ENCODE measurements at places on chromosomes 5 and 9. TPM values are rescaled to one million over a fixed set of nuclear protein-coding genes. Genes with fewer than 3 reads are reported as not detected.

The CMBL gene
- 48.6 TPM for polyA plus RNA-seq

The CDH9 gene
- 8.7 TPM for polyA plus RNA-seq

The CCDC171 gene
- polyA plus RNA-seq, result 5.2 TPM

The SHROOM1 gene
- polyA plus RNA-seq, result 22.7 TPM

The LCN9 gene
- not detected for polyA plus RNA-seq

The IL33 gene
- 14.1 TPM for polyA plus RNA-seq

The CEP72 gene
- 6.1 TPM for polyA plus RNA-seq

The PCDHGA11 gene
- polyA plus RNA-seq, result 5.3 TPM

The SLC36A2 gene
- polyA plus RNA-seq, result 4.7 TPM

The GABRG2 gene
- not detected for polyA plus RNA-seq

The ANKRA2 gene
- 36.8 TPM for polyA plus RNA-seq

The RLN1 gene
- polyA plus RNA-seq, result 0.41 TPM

The PLAC8L1 gene
- 0.38 TPM for polyA plus RNA-seq

The ZCCHC7 gene
- 25.7 TPM for polyA plus RNA-seq

The GDNF gene
- polyA plus RNA-seq, result 23.6 TPM

The FOXI1 gene
- 7.1 TPM for polyA plus RNA-seq

The LRRC19 gene
- polyA plus RNA-seq, result 18.6 TPM

The SNCB gene
- polyA plus RNA-seq, result not detected

The ACOT12 gene
- polyA plus RNA-seq, result 1.4 TPM

The NME5 gene
- 25.0 TPM for polyA plus RNA-seq

The MROH2B gene
- not detected for polyA plus RNA-seq

The RANBP3L gene
- 10.5 TPM for polyA plus RNA-seq

The CNOT8 gene
- polyA plus RNA-seq, result 80.8 TPM

The DRD1 gene
- polyA plus RNA-seq, result 0.03 TPM

The IRX1 gene
- polyA plus RNA-seq, result 50.3 TPM

The PAPPA gene
- polyA plus RNA-seq, result 4.5 TPM

The PCDHGA10 gene
- polyA plus RNA-seq, result 3.1 TPM

The BTNL9 gene
- polyA plus RNA-seq, result 10.6 TPM

The NUP188 gene
- 58.3 TPM for polyA plus RNA-seq

The DOK3 gene
- 8.7 TPM for polyA plus RNA-seq

The GRAMD2B gene
- polyA plus RNA-seq, result 27.9 TPM

The INSL4 gene
- not detected for polyA plus RNA-seq

The SV2C gene
- polyA plus RNA-seq, result 0.23 TPM

The KCTD16 gene
- 2.1 TPM for polyA plus RNA-seq

The TMOD1 gene
- polyA plus RNA-seq, result 2.2 TPM

The KCNT1 gene
- 0.38 TPM for polyA plus RNA-seq

The DCANP1 gene
- 0.07 TPM for polyA plus RNA-seq

The NUDCD2 gene
- polyA plus RNA-seq, result 56.1 TPM

The CDC20B gene
- polyA plus RNA-seq, result 0.95 TPM

The FABP6 gene
- not detected for polyA plus RNA-seq

The MAST4 gene
- polyA plus RNA-seq, result 17.0 TPM

The ZDHHC11 gene
- 11.1 TPM for polyA plus RNA-seq

The GARNL3 gene
- polyA plus RNA-seq, result 19.6 TPM

The IL4 gene
- polyA plus RNA-seq, result not detected

The FAM170A gene
- polyA plus RNA-seq, result not detected

The PCDHA10 gene
- 0.57 TPM for polyA plus RNA-seq

The UBQLN1 gene
- 97.7 TPM for polyA plus RNA-seq
